ENCODE measurements at places on chromosomes 12 and 14.

- DNase-seq, result no peak
These were observed 213.9 kb upstream of the FKBP4 start for GRCh38 chr12:2580821-2581220.

GRCh38 chr12:95760371-95760770, 30.2 kb downstream of the NTN4 start:
- no peak for DNase-seq

DNA sequence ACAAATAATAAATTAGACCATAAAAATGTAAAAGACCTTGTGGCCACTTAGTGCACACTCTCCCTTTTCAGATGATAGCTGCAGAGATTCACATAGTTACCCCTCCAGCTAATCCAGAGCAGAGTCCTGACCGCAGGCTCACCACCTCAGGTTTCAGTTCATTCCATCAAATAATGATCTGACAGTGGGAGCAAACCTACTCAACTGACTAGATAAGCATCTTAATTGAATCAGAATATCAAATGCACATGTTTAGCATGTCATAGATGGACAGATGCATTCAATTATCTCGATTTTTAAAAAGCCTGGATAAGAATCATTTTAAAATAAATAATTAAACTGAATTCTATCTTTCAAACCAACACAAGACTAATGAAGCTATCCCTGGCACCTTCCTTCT, 242.3 kb upstream of the PDZRN4 start:
- DNase-seq, result no peak

DNA sequence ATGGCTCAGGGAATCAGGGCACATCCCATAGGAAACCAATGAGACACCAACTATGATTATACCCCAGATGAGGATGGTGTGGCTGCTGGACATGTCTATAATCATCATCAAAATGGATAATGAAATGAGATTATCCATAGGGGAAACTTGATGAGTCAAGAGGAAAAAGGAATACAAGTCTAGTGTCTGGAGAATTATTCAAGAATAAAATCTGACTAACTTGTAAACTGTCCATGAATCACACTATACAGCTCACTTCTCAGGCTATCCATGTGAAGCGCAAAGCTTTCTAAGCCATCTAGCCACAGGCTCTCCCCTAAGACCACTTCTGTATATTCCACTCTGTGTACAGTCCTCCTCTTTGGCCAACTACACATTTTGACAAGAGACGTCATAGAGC, 52.5 kb downstream of the DUSP16 start:
- DNase-seq, result no peak

DNA sequence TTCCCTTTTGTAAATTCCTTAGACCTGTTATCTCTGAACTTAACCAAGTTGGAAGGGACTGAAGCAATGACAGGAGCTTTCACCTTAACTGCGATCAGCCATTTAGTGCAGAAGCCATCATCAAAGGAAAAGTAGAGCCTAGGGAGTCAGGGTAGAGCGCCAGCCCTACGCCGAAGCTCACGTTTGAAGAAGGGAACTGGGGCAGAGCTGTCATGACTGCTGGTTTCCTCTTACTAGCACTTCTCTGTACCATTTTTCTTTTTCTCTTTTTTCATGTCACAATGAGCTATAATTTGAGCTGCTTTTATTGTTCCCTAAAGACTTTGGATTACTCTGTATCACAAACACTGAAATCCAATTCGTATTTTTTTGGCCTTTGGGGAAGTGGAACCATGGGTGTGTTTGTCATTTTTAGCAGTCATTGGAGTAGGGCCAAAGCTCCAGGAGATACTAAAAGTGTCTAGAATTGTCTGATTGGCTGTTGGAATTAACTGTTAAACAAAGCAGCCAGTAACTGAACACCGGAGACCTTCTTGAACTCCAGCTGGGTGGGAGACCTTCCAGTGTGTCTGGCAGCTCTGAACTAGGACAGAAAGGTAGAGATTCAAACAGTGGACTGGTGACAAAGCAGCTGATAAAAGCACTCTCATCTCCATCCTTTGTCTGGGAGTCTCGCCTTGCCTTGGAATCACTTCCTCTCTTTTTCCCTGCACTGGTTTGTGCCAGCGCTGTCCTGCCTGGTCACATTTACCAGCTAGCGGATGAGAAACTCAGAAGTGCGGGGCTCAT, 9.1 kb downstream of the MTRFR start:
- no peak for DNase-seq

- DNase-seq, result no peak
These were observed 36.8 kb downstream of the DEGS2 start for GRCh38 chr14:100122481-100123223.

DNA sequence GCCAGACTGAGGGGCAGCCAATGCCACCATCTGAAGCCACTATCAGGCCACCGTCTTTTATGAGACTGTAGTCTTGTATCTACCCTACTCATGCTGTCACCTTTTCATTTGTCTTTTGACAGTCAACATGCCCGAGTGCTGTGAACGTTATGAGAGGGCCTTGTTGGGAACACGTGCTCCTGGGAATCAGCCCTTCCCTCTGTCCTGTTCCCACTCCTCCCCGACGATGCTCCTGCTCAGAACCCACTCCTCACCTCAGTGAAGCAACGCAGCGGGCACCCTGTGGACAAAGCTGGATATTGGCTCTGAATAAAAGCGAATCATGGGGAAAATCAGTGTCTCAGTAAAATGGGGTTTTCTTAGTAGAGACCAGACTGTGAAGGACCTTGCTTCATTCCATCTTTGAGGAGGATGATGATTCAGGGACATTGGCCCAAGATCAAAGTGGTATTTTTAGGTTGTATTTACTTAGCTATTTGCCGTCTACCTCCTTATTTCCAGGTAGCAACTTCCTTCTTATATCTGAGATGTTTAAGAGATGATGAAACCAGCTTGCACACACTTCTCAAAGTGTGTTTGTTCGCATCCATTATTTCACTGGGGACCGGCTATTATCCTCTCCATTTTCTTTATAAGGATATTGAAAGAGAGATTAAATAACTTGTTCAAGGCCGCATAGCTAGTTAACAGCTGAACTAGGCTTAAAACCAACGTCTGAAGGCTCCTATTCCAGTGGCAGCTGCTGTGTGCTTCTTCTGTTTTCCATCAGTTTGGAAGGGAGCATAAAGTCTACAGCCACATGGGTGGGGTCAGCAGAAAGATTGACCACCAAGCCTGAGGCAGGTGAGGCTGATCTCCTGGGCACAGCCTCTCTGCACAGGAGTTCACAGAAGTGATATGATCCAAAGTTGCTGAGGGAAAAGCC, 43.9 kb upstream of the CTDSP2 start:
- DNase-seq, result no peak
